ENCODE measurements at places on chromosomes 11 and 22. TPM values are rescaled to one million over a fixed set of nuclear protein-coding genes. Genes with fewer than 3 reads are reported as not detected.

The AMPD3 gene
- total RNA-seq: 8.4 TPM

The SAA4 gene
- total RNA-seq: not detected

The RAB39A gene
- not detected for total RNA-seq

The IGLL1 gene
- not detected for total RNA-seq

The TRIM64C gene
- not detected for total RNA-seq

The RTN4R gene
- total RNA-seq: 0.26 TPM

The ANKK1 gene
- total RNA-seq: not detected

The NAV2 gene
- total RNA-seq: 25.5 TPM

The MRGPRX2 gene
- total RNA-seq: not detected

The GLB1L2 gene
- 0.91 TPM for total RNA-seq

The PTPRJ gene
- total RNA-seq: 10.6 TPM

The GALNT18 gene
- total RNA-seq: 16.9 TPM

The NXPE4 gene
- total RNA-seq: not detected

The MYEOV gene
- total RNA-seq: 1.1 TPM

The TRIM29 gene
- total RNA-seq: 13.1 TPM

The KCNK7 gene
- total RNA-seq: not detected

The IGSF9B gene
- 7.1 TPM for total RNA-seq

The VSIG2 gene
- not detected for total RNA-seq

The PANX1 gene
- total RNA-seq: 28.2 TPM

The BEST1 gene
- 3.8 TPM for total RNA-seq

The MRPL23 gene
- 109 TPM for total RNA-seq

The LRP5 gene
- 20.0 TPM for total RNA-seq

The NAALAD2 gene
- 0.22 TPM for total RNA-seq

The HORMAD2 gene
- total RNA-seq: not detected

The DNAJB7 gene
- not detected for total RNA-seq

The SYCE3 gene
- not detected for total RNA-seq

The CFAP300 gene
- 11.0 TPM for total RNA-seq

The CNTF gene
- 1.5 TPM for total RNA-seq

The BBOX1 gene
- total RNA-seq: 0.11 TPM

The LDLRAD3 gene
- total RNA-seq: 14.8 TPM

The ZP1 gene
- total RNA-seq: not detected

The PHLDA2 gene
- 3.9 TPM for total RNA-seq

The SYNGR1 gene
- 4.8 TPM for total RNA-seq

The BCO2 gene
- total RNA-seq: 1.5 TPM

The RASSF10 gene
- total RNA-seq: not detected

The LRRC10B gene
- under 0.01 TPM for total RNA-seq

The TUBA8 gene
- total RNA-seq: 1.2 TPM

The CYP2R1 gene
- 10.1 TPM for total RNA-seq

The CFL1 gene
- 633 TPM for total RNA-seq

The MYBPC3 gene
- total RNA-seq: not detected
